ENCODE measurements at places on chromosomes 11 and 22.

GRCh38 chr22:43377896-43378704 is 33.7 kb upstream of the MPPED1 start:
- DNase-seq, result no peak

DNA sequence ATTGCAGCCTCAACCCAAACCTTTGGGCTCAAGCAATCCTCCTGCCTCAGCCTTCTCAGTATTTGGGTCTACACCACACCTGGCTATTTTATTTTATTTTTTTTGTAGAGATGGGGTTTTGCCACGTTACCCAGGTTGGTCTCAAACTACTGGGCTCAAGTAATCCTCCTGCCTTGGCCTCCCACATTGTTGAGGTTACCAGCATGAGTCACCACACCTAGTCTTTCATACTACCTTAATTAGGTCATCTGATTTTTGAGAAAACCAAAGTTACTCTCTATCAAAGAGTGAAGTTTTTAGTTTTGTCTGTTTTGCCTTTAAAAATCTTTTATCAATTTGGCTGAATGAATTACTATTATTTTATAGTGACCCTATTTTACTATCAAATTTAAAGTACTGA is 335.6 kb upstream of the LRRC4C start:
- DNase-seq, result no peak

- no peak for DNase-seq
Measured at GRCh38 chr11:15685306-15685705, 570.6 kb downstream of the INSC start.

DNA sequence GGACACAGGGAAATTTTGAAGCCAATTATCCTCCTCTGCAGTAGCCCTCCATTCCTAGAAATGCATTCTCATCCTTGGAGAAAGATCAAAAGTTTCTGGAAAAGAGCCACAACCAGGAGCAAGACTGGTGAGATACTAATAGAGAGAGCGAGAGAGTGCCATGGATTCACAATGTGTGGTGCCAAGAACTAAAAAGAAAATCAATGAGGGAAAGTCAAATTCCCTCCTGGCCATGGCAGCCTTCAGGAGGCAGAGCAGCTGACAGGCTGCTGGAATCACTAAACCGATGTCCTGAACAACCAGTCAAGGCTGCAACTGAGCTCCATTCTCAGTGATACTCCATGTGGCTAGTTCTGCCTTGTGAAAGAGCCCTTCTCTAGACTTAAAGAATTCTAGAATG is 561.0 kb downstream of the SOX6 start:
- DNase-seq, result no peak

DNA sequence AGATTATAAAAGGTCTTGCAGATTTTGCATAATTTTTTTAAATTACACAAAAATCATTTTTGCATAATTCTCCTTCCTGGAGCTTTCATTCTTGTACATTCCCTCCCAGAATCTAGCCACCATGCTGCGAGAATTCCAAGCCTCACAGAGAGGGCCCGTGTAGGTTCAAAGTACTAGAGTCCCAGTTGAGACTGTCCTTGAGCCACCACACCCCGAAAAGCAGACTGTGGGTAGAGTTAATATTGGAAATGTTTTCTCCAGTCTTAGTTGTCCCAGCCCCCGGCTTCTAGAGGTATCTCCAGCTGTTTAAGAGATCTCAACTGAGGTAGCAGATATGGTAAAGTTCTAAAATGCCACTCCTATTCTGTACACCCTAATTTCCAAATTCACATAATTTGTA is 407.3 kb upstream of the ANO3 start:
- DNase-seq, result no peak

- no peak for DNase-seq
Measured at GRCh38 chr11:119743006-119743405, 14.0 kb upstream of the NECTIN1 start.

DNA sequence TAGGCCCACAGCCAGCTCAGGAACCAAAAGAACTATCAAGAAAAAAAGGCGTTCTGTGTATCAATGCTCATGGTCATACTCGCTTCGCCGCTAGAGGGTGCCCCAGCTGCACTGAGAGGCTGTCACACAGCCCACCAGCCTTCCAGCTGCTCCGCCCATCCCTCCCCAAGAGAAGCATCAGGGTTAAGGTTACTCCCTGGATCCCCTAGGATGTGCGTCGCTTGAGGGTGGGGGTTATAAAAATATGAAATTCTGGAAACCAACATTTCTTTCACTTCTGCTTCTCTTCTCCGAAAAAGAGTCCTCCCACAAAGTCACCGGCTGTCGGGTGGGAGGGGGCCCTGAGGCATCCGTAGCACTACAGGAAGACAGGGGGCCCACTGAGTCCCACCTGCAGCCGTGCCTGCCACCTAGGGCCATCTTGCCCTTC is 1.7 kb downstream of the CBX6 start:
- peak; percentile 78 for DNase-seq

DNA sequence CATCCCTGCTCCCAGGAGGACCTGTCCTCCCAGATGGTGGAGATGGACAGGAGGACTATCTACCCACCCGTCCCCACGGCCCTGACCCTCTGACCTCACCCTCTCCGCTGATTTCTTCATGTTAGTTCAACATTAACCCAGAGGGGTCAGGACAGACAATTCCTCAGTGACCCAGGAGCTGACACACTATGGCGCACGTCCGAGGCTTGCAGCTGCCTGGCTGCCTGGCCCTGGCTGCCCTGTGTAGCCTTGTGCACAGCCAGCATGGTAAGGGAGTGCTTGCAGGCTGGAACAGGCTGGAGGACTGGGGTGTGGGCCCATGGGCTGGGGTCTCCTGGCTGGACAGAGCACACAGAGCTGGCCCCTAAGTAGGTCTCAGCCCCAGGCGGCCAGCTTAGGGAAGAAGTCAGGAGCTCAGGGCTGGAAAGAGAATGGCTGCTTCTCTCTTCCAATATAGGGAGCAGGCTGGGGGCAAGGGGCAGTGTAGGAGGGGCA is at the start of gene F2:
TSS of gene F2 (plus strand) at position 166 of the 495 bp plus-strand sequence. CDS start at position 189, 23 bp downstream.
- DNase-seq, result no peak

DNA sequence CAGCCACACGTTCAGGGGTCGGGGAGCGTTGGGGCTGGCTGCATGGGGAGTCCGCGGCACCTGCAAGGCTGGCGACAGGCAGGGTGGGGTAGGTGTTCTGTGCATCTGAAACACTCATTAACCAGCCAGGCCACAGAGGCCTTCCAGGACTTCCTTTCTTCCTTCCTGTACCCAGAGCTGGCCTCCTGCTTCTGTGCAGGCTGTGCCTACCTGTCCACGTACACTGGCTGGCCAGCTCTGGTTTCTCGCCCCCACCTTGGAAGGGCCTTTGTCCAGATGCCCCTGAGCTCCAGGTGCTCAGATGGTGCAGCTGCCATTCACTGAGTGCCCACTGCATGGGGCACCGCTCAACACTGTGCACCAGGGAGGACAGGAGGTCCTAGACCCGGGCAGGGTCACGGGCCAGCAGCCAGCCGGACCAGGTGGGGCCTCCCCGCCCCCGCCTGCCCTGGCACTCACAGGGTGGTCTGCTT is 15.9 kb downstream of the TTLL12 start:
- DNase-seq, result no peak

- DNase-seq, result no peak
Measured at GRCh38 chr11:60513496-60514460, 1.4 kb upstream of the MS4A13 start.

DNA sequence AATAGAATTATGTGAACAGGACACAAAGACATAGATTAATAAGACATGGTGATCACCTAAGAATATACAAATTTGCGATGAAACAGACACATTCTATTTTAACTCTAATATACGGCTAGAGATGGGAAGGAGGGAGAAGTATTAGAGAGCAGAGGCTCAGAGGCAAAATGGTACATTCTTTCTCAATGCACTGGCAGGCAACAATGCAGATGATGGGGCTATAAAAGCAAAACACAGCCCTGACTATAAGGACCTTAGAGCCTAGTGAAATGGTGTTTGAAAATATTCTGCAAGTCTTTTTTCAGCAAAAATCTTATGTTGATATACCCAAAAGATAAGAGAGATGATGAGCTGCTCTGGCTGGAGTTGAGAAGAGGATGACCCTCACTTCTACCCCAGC is 13.1 kb downstream of the TCF20 start:
- no peak for DNase-seq

- DNase-seq, result no peak
Measured at GRCh38 chr11:79971255-79971654, 530.4 kb upstream of the TENM4 start.

All from CD4-positive, alpha-beta memory T cell (primary cell).